ENCODE measurements at places on chromosomes 7 and 10.

DNA sequence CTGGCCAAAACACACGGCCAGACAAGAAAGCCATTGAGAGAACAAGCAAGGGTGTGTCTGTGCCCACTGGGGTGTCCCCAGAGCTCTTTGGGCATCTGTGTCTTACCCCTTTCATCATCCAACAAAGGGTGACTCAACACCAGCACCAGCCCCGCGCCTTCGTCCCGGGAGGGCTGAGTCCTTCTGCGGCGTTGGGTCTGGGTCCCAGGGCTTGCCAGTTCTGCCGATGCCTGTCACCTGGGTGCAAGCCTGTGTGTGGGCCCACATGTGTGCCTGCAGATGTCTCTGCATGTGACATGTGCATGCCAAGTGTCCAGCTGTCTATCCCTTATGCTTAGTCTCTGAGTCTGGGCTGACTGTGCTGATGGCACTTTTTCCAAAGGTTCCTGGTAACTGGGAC lies 24.4 kb upstream of the ELN start:
- DNase-seq = no peak

- DNase-seq = no peak
These were observed 5.7 kb downstream of the HIP1 start for GRCh38 chr7:75732764-75733630.

DNA sequence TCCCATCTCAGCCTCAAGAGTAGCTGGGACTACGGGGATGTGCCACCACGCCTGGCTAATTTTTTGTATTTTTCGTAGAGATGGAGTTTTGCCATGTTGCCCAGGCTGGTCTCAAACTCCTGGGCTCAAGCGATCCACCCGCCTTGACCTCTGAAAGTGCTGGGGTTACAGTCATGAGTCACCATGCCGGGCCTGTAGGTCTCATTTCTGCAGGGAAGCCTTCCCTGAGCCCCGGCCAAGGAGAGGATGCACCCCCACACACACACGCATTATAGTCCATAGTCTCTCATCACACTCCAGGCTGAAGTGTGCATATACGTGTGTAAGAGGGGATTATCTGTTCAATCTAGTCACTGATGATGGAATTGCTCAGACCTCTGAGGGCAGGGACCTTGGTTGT lies 29.3 kb downstream of the KCNMA1 start:
- no peak for DNase-seq

- DNase-seq = no peak
These were observed 672.9 kb upstream of the LRRTM3 start for GRCh38 chr10:66252986-66253385.

DNA sequence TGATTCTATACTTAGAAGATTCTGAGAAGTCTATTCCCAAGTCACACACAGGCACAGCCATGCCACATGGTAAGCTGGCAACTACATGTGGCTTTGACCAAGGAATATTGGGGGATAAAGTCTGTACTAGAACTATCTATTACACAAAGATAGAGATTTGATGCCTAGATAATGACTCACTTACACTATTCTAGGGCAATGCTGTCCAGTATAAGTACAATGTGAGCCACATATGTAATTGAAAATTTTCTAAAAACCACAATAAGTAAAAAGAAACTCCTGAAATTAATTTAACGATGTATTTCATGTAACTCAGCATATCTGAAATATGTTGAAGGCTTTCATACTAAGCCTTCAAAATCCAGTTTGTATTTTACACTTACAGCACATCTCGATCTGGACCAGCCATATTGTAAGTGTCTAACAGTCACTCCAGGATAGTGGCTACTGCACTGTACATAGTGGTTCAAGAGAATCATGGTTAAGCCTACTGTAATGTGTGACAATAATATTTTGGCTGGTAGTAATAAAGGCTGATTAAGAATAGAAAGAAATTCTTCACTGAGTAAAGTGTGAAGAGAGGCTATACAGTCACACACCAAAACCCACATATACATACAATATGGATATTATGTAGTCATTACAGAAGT lies 62.8 kb downstream of the RTKN2 start:
- DNase-seq = no peak

- peak; percentile 20 for DNase-seq
These were observed 70.2 kb downstream of the HTR7 start for GRCh38 chr10:90787393-90788198.

- no peak for DNase-seq
These were observed 23.4 kb upstream of the DPYSL4 start for GRCh38 chr10:132163278-132163765.

DNA sequence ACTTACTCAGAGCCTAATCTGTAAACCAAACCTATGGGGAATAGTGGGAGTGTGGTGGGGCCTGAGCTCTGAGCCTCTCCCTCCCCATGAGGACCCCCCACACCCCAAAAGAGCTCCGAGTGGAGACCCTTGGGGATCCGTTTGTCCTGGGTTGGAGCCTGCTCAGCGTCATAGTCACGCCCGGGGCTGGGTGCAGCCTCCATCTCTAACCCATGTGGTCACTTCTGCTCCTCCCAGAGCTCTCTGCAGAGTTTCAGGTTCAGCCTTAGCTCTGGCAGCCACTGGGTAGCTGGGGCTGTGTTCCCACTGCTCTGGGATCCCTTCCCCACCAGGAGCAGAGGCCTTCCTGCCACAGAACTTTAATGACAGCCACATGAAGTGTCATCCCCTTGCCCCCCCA lies 25.9 kb downstream of the PFKFB3 start:
- DNase-seq = no peak

GRCh38 chr7:2151237-2151636 lies 81.5 kb downstream of the MAD1L1 start:
- DNase-seq = no peak

DNA sequence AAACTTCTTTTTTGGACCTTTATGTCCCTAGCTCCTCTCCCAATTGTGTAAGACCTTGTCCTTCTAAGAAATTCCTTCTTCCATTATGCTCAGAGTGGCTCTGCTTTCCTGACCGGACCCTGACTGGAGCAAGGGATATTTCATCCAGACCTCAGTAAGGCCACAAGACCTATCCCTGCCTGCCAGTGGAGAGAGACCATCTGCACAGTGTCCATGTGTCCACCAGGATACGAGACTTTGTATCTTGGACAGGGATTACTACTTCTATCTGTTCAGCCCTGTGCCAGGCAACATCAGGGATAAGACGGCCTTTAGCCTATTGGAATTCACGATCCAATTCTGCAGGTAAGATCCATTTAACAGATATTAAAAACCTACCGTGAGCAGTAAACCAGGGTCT lies 7.2 kb upstream of the ATOH7 start:
- no peak for DNase-seq

DNA sequence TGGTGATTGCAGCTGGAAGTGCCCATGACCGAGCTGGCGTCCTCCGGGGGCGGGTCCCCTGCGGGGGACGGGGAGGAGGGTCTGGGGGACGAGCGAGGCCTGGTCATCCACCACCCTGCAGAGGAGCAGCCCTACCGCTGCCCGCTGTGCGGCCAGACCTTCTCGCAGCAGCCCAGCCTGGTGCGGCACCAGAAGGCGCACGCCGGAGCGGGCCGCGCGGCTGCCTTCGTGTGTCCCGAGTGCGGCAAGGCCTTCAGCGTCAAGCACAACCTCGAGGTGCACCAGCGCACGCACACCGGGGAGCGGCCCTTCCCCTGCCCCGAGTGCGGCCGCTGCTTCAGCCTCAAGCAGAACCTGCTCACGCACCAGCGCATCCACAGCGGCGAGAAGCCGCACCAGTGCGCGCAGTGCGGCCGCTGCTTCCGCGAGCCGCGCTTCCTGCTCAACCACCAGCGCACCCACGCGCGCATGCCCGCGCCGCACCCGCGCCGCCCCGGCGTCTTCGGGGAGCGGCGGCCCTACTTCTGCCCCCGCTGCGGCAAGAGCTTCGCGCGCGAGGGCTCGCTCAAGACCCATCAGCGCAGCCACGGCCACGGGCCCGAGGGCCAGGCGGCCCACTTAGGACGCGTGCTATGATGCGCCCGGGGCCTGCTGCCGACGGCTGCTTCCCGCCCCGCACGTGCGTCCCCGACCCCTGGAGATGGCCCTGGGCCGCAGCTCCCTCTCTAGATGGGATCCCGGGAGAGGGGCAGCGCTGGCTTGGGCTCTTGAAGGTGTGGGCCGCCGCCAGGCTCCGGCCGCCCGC lies 28.7 kb downstream of the ZNF775 start:
- no peak for DNase-seq

GRCh38 chr10:78541481-78542140 lies 507.9 kb downstream of the RPS24 start:
- peak; percentile 45 for DNase-seq

DNA sequence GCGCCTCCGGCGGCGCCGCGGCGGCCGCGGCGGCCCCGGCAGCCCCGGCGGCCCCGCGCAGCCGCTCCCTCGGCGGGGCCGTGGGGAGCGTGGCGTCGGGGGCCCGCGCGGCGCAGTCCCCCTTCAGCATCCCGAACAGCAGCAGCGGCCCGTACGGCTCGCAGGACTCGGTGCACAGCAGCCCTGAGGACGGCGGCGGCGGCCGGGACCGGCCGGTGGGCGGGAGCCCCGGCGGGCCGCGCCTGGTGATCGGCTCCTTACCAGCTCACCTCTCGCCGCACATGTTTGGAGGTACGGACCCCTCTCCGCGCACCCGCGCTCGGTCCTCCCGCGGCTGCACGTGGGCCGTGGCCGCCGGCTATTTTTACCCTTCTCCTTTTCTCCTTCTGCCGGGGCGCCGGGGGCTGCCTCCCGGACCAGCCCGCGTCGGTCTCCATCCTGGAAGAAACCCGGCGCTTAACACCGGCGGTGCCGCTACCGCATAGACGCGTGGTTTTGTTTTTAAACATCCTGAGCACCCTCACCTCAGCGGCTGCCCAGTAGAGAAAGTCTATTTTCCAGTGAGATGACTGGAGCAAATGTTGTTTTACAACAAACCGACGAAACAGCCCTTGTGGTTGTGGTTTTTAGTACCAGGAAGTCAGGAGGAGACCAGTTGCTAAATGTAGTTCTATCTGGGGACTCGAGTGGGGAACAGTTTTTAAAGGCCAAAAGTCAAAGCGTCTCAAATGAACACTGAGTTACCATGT lies 1.3 kb downstream of the ZNRF2 start:
- peak; percentile 89 for DNase-seq

DNA sequence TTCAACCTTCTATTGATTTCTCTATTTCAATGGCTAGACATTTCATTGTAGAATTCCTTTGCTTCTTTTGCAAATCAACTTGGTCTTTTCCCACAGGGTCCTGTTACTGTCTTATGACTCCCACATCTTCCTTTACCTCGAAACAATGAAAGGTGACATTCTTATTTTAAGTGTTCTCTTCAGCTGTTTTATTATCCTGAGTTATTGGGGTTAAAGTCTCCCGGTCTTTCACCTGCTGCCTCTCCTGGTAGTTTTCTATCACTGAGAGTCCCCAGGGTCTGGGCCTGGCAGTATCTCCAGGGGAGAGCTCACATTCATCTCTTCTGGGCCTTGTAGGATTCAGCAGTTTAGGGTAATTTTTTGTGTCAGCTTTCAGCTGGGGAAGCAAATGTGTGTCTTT lies 95.8 kb downstream of the HECW1 start:
- no peak for DNase-seq

DNA sequence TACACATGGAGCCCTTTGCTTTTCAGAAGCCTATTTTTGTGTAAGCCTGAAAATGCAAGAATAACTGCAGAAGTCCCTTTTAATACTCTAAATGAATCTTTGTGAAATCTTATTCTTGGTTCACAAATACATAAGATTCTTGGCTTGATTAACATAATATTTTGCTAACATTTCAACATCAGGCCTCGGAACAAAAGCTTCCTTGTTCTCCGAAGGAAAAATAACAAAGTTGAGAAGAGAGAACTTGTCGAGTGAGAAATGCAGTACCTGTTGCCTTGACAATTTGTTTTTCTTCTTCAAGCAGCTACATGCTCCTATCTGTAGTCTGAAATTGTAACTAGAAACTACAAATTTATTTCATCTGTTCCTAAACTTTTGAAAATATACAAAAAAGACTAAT lies 8.5 kb downstream of the NT5C2 start:
- no peak for DNase-seq

DNA sequence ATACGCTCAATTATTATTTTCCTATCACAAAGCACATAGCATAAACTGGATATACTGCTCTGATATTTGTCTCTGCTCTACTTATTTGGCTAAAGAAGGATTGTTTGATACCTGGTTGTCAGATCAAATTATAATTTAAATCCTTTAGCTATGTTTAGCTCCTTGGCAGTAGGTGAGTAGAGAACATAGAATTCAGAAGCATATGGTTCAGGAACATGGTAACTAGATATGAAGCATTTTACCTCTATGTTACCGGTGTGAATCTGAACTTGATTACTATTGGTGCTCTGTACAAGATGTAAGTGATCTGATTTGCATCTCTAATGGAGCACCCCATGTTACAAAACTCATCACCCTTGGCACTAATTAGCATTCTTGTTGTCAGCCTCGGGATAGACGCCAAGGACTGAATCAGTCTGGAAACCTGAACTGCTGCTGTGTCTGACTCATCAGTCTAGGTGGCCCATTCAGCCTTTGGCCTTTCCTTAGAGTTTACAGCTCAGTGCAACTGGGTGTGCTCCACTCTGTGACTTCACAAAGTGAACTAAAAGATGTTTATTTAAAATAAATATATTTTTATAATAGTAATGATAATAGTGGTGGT lies 12.3 kb upstream of the MYPN start:
- no peak for DNase-seq

- DNase-seq = no peak
These were observed 44.4 kb upstream of the TOMM7 start for GRCh38 chr7:22867003-22867402.

- DNase-seq = no peak
These were observed 25.8 kb downstream of the ASZ1 start for GRCh38 chr7:117401293-117402002.

DNA sequence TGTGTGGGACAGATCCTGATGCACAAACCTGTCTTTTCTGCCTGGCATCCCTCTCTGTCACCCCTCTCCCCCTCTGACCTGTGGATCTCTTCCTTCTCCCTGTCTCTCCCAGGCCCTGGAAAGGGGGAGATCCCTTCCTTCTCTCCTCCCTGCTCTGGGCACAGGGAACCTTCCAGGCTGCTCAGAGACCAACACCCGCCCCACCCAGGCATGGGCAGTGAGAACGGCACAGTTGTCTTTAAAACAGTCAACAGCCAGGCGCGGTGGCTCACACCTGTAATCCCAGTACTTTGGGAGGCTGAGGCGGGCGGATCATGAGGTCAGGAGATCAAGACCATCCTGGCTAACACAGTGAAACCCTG lies 34.7 kb downstream of the KCNH2 start:
- DNase-seq = no peak

GRCh38 chr10:46226900-46227558 lies 59.8 kb upstream of the ANTXRL start:
- DNase-seq = no peak

DNA sequence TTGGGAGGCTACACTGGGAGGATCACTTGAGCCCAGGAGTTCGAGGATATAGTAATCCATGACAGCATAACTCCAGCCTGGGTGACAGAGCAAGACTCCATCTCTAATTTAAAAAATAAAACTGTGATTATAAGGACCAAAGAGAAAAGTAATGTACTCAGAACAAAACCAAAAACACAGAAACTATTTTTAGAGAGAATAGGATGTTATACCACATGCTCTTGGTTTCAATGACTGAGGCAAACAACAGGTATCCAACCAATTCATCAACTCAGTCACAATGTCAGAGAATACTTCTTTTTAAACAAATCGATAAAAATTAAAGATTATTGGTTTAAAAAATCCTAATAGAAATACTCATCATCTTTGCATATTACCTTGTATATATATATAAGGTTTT lies 186.7 kb downstream of the TPK1 start:
- DNase-seq = no peak

Measured in KBM-7 (cell line).